ENCODE measurements at places on chromosomes 16 and 17.

DNA sequence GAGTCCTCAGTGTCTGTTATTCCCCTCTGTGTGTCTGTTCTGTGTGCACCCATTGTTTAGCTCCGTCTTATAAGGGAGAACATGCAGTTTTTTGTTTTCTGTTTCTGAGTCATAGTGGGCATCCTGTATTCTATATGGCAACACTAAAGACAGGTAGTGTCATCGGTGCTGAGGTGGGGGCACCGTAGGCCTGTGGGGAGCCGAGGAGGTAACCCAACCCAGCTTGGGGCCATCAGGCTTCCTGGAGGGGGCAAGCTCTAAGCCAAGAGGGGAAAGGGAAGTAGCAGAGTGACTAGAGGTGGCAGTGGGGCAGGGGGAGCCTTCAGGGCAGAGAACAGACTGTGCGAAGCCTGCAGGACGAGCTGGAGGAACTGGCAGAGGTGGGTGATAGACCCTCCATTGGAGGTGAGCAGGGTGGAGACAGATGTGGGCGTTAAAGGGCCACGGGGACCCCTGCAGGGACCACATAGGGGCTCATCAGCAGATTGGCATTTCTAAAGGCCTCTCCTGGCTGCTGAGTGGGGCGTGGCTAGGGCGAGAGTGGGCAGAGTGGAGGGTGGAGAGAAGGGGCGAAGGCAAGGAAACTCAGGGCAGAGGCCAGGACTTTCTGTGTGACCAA lies 36.5 kb downstream of the CPNE2 start:
- no peaks in the 10 kb centered on the region for H3K36me3 ChIP-seq
- H3K27ac ChIP-seq: no peak overlapping the region

GRCh38 chr16:29148131-29148691 lies 163.4 kb downstream of the LAT start:
- H3K36me3 ChIP-seq: no peaks in the 10 kb centered on the region
- H3K4me3 ChIP-seq: no peak overlapping the region
- H3K27me3 ChIP-seq: no peaks in the 10 kb centered on the region
- no peak for DNase-seq
- H3K27ac ChIP-seq: no peak overlapping the region

DNA sequence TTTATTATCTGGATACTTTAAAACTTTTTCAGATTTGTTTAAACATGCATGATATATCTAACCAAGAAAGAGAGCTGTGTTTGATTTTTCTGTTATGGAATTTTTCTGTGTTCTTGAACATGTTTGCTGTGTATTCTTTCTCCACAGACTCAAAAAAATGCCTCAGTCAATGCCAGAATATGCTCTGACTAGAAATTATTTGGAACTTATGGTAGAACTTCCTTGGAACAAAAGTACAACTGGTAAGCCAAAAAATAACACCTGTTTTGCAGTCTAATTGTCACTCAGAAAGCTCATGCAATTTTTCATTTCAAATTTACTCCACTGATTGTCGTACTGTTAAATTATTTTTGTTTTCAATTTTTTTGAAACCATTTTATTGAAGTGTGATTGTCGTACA lies 15.3 kb upstream of the ABCC11 start:
- peaks cover 2% of the 10 kb centered on the region for H3K36me3 ChIP-seq
- no peak overlapping the region for H3K27ac ChIP-seq
- no peaks in the 10 kb centered on the region for H3K4me1 ChIP-seq
- H3K4me3 ChIP-seq: no peak overlapping the region

DNA sequence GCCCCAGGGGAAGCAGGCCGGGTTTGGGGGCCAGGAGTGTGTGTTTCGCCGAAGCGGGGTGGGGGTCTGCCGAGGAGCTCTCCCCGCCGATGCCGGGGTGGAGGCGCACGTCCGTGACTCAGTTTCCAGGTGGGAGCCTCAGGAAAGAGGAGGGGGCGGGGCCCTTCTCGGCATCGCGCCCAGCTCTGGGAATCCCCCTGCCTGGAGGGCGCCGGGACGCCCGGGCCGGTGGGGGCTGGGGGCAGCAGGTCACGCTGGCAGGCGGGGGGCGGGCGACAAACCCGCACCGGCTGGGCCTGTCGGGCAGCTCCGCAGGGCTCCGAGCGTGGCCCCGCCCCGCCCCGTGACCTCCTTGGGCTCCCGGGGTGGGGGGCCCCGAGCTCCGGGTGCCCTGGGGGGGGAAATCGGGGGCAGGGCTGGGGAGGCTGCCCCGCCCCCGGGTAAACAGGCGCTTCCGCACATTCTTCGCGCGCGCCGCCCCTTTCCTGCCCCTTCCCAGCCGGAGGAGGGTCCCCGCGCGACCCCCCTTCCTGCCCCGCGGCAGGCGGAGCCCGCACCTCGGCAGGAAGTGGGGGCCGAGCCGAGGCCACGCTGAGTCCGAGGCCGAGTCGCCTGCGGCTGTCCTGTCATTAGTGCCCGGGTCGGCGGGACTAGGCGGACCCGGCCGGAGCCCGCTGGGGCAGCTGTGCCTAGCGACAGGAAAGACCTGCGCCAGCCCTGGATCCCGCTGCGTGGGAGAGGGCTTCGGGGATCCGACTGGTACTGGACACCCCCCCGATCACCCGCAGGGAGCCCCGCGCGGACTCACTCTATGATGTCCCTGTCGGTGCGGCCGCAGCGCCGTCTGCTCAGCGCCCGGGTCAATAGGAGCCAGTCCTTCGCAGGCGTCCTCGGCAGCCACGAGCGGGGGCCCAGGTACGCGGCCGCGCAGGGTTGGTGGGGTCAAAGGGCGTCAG lies 9.3 kb downstream of the RIPOR1 start:
- peak overlapping the region; percentile 86 for H3K4me3 ChIP-seq
- H3K4me1 ChIP-seq: peaks cover 8% of the 10 kb centered on the region
- no peak overlapping the region for H3K27ac ChIP-seq
- H3K27me3 ChIP-seq: no peaks in the 10 kb centered on the region
- no peak for DNase-seq

GRCh38 chr17:45305530-45306087 lies 11.2 kb downstream of the MAP3K14 start:
- no peaks in the 10 kb centered on the region for H3K27me3 ChIP-seq
- no peak overlapping the region for H3K4me3 ChIP-seq
- H3K36me3 ChIP-seq: peaks cover 17% of the 10 kb centered on the region
- DNase-seq: no peak
- H3K4me1 ChIP-seq: no peaks in the 10 kb centered on the region

DNA sequence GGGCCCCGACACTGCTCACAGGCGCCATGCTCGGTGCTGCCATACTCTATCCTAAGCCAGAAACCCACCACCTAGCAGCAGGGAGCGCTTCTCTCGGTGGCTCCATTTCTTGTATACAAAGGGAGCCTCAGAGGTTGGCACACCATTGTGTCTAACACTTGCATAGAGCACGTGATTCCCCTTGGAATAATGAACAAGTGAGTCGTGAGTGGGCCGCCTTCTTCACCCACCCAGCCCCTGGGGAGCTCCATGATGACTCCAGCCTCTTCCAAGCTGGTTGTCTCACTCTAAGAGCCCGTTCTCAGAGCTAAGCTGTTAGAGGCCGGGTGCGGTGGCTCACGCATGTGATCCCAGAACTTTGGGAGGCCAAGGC lies 82.3 kb upstream of the ZNF469 start:
- no peaks in the 10 kb centered on the region for H3K36me3 ChIP-seq
- peaks cover 23% of the 10 kb centered on the region for H3K4me1 ChIP-seq
- H3K4me3 ChIP-seq: no peak overlapping the region
- no peak overlapping the region for H3K27ac ChIP-seq

GRCh38 chr17:68101987-68102314 lies 66.4 kb downstream of the KPNA2 start:
- H3K27ac ChIP-seq: no peak overlapping the region
- peak overlapping the region; percentile 69 for H3K4me3 ChIP-seq
- H3K27me3 ChIP-seq: no peaks in the 10 kb centered on the region
- peaks cover 11% of the 10 kb centered on the region for H3K36me3 ChIP-seq
- H3K4me1 ChIP-seq: peaks cover 2% of the 10 kb centered on the region

- H3K27me3 ChIP-seq: no peaks in the 10 kb centered on the region
- no peaks in the 10 kb centered on the region for H3K4me1 ChIP-seq
- DNase-seq: no peak
- H3K36me3 ChIP-seq: no peaks in the 10 kb centered on the region
Measured at GRCh38 chr17:52709724-52710123, 551.2 kb upstream of the CA10 start.

DNA sequence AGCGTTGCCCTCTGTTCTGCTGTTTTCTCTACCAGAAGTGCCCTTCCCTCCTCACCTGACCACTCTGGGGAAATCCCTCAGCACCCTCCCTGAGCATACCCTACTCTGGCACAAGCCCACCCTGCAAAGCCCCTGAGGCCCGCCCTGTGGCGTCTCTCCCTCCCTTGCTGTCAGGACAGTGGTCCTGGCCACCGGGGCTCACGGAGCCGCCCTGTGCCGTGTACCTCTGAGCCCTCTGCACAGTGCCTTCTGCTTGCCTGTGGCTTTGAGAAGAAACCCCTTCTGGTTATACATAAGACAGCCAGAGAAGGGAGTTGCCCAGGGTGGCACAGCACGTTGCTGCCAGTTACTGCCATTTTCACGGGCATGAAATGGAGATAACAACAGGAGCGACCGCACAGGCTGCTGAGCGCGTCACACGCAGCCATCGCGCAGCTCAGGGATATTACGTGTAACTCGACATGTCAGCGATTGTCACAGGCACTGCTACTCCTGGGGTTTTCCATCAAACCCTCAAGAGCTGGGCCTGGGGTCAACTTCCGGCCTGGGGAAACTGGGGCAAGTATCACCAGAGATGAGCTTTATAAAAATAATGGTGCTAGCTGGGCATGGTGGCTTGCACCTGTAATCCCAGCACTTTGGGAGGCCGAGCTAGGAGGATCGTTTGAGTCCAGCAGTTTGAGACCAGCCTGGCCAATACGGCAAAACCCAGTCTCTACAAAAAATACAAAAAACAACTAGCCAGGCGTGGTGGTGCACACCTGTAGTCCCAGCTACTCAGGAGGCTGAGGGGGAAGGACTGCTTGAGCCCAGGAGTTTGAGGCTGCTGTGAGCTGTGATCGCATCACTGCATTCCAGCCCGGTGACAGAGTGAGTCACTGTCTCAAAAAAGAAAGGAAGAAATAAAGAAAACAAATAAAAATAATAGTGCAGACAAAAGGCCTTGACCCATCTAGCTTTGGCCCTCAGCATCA lies 14.8 kb downstream of the SCGB1C2 start:
- no peaks in the 10 kb centered on the region for H3K36me3 ChIP-seq
- no peak overlapping the region for H3K27ac ChIP-seq
- H3K27me3 ChIP-seq: no peaks in the 10 kb centered on the region

- H3K36me3 ChIP-seq: no peaks in the 10 kb centered on the region
- no peaks in the 10 kb centered on the region for H3K4me1 ChIP-seq
- no peak overlapping the region for H3K27ac ChIP-seq
- peak overlapping the region; percentile 3 for H3K4me3 ChIP-seq
- peaks cover 22% of the 10 kb centered on the region for H3K27me3 ChIP-seq
Measured at GRCh38 chr17:81644976-81645952, 8.3 kb downstream of the TSPAN10 start.

DNA sequence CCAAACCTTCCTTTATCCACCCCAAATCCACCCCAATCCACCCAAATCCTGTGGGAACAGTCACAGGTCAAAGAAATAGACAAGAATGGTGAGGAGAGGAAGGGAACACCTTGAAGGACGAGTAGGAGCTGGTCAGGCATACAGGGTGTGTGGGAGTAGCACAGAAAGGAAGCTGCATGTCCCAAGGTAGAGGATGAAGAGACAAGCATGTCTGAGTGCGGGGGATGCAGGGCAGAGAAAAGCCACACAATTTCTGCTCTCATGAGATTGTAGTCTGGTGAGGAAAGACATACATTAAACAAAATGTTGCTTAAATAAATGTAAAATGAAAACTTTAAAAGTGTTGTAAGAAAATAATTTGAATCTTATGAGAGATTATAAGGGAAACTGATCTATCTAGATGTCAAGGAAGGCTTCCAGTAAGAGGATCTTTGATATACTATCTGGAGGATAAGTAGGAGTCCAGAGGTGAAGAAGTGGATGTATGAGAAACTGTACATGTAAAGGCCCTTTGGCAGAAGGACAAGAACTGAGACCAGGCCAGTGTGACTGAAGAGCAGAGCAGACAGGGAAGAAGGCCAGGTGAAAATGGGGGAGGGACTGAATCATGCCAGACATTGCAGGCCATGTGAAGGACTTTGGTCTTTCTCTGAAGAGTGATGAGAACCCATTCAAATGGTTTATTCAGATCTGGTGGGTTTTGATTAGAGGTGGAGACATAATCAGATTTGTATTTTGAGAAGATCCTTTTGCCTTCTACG lies 18.6 kb downstream of the TMEM98 start:
- no peak overlapping the region for H3K4me3 ChIP-seq
- DNase-seq: no peak

DNA sequence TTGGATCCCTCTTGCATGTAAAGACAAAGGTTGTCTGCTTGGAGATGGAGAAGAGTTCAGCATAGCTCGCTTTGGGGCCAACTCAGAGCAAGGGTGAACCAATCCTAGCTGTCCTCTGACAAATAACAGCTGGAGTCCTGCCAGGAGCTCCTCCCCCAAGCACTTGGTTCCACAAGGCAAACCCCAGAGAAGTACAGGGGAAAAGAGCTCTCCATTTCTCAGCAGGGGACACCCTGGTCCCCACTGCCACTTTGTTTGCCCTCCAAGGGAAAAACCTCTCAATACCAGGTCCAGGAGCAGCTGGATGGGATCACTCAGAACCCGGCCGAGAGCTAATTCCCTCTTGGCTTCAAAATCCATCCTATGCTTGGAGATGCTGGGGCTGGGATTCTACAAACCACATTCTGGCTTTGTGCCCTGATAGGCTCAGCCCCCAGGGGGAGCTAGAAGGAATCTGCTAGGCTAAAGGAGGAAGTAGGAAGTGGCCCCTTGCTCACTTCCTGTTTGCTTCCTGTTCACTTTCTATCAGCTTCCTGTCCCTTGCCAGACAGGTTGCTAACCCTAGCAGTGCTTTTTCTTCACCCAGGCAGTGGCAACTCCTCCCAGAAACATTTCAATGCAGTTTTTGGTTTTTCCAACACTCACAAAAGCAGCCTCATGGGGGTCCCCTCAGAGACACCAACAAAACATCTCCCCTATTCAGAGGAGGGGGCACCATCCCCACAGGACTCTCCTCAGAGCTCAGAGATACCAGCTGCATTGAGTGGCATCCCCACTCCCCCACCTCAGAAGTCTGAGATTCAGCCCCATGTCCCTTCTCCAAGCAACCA lies 30.7 kb downstream of the CDRT4 start:
- H3K27me3 ChIP-seq: no peaks in the 10 kb centered on the region
- no peaks in the 10 kb centered on the region for H3K4me1 ChIP-seq
- no peak overlapping the region for H3K4me3 ChIP-seq
- no peak for DNase-seq

DNA sequence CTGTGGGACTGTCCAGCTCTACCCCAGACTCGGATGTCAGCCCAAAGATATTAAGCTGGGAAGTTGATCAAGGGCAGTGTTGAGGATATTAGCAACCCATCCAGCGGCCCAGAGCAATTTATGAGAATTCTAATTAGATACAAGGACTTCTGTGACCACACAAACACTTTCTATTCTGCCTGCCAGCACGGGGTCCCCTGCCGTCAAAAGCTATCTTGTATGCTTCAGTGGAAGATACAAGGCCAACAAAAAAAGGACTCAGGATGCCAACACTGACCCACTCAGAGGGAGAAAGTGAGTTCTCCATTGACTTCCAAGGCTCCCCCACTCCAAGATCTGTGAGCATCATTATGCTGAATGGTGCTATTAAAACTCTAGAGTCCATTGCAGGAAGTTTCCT lies 390.7 kb downstream of the GRIN2A start:
- DNase-seq: no peak
- no peaks in the 10 kb centered on the region for H3K36me3 ChIP-seq
- no peaks in the 10 kb centered on the region for H3K27me3 ChIP-seq
- H3K27ac ChIP-seq: no peak overlapping the region
